ENCODE measurements at places on chromosomes 12 and 14. TPM values are rescaled to one million over a fixed set of nuclear protein-coding genes. Genes with fewer than 3 reads are reported as not detected.

GRCh38 chr12:47850153-47851084 is 30.7 kb upstream of the HDAC7 start:
- no peak for DNase-seq

DNA sequence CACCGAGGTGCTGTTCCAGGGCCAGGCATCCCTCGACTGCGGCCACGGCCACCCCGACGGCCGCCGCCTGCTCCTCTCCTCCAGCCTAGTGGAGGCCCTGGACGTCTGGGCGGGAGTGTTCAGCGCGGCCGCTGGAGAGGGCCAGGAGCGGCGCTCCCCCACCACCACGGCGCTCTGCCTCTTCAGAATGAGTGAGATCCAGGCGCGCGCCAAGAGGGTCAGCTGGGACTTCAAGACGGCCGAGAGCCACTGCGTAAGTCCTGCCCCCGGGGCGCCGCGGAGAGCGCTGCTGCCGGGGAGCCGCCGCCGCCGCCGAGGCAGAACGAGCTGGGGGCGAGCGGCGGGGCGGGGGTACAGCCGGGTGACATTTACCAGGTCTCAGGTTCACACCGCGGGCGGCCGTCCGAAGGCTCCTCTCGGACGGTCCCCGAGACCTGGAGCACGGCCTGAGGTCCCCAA is 1.4 kb downstream of the PLXNC1 start:
- DNase-seq = peak; percentile 57

- DNase-seq = no peak
Measured at GRCh38 chr14:34633742-34634141, 3.8 kb upstream of the SNX6 start.

Gene ANO6
- total RNA-seq = 65.8 TPM

DNA sequence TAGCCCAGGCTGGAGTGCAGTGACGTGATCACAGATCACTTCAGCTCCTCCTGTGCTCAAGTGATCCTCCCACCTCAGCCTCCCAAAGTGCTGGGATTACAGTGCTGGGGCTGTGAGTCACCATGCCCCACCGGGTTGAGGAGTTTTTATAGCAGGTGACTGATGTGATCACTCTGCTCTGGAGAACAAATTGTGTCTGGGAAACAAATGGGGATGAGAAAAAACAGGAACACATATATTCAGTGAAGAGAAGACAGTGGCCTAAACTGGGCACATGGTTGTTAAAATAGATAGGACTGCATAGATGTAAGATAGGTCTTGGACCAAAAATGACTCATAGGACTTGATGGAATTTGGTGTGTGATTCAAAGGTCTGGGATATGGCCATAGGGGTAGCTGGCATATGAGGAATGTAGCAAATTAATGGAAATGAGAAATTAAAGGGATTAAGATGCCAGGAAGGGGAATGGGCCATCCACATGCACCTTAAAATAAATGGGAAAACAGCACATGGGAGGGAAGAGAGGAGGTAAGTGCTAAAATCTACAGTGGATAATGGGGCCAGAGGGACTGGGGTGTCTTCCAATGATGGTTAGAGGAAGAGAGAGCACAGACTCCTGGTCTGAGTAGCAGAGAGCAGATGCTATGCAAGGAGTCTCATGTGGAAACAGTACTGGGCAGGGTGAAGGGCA is 11.2 kb downstream of the BCAT1 start:
- no peak for DNase-seq

DNA sequence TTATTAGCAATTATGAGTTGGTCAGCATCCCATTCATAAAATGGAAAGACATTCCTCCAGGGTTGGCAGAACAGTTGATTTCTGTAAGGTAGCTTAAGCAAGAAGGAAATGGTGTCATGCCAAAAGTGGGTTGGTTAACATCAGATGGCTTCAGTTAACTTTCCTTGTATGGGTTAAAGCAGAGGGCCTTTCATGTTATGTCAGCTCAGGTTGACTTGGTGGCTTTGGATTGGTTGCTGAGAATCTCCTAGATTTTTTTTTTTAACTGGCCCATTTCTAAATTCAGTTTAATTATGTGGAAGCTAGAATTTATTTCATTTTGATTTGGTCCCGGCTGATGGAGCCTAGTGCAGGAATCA is 87.8 kb downstream of the BBS10 start:
- DNase-seq = no peak

DNA sequence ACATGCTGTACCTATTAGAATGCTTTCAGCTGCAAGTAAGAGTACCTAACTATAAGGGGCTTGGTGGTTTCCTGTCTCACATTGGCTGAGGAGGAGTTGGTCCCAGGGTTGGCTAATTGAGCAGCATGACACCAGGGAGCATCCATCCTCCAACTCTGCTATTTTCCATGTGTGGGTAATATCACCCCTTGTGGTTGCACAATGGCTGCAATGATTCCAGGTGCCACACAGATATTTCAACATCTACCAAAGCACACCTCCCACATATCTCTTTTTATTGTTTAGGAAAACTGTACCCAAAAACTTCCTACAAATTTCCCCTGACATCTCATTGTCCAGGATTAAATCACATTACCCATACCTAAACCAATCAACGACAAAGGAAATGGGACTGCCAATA is 118.0 kb upstream of the EEA1 start:
- no peak for DNase-seq

DNA sequence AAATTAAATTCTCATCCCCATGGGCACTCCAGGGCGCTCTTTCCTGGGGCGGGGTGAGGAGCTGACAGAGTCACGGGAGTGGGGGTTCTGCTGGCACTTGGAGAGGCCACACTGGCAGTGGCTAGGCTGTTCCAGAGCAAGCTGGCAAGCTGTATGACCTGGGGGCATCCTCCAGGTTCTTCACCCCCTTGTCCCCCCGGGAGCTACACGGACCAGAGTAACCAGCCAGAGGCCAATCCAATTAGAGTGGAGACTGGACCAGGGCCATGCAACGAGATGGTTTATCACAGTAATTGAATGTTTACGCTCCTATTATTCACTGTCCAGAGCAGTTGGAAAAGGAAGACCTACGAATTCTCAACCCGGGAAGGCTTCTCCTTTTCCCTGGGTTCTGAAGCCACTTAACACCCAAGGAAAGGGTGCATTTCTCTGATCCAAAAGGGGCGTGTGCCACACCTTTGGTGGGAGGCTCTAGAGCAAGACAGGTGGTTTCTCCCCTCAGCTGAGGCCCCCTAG is 43.8 kb upstream of the PNMA1 start:
- peak; percentile 53 for DNase-seq

Gene UNC79
- total RNA-seq = 0.12 TPM

- no peak for DNase-seq
Measured at GRCh38 chr12:47105914-47106674, 26.3 kb upstream of the AMIGO2 start.
